Activated T-helper 1 cell treated with anti-CD3 and anti-CD28 coated beads, Interleukin-12 subunit alpha, Interleukin-12 subunit beta, Interleukin-2, Interleukin-4 antibody, amounts not matched to agents 30 ng/mL and 10 ng/mL and 1 ng/mL, durations not matched to agents 14 hours and 24 hours and 36 hours (primary cell): ENCODE measurements at places on chromosomes 16 and 17. TPM values are rescaled to one million over a fixed set of nuclear protein-coding genes. Genes with fewer than 3 reads are reported as not detected.

FGF11 gene
- total RNA-seq = 5.3 and 6.4 TPM in 2 replicates

GRCh38 chr17:57861000-57861789 lies 11.4 kb upstream of the MRPS23 start:
- H3K4me3 ChIP-seq = peak overlapping the region; percentile 73
- DNase-seq = peak; percentile 7
- peaks cover 39% of the 10 kb centered on the region for H3K27me3 ChIP-seq
- peak overlapping the region; percentile 40 for H3K27ac ChIP-seq

- H3K27ac ChIP-seq = no peak overlapping the region
- no peaks in the 10 kb centered on the region for H3K4me1 ChIP-seq
- no peak for DNase-seq
- H3K4me3 ChIP-seq = no peak overlapping the region
Measured at GRCh38 chr16:16143931-16144330, 79.4 kb downstream of the ABCC6 start.

GRCh38 chr17:37488607-37489196 lies 989 bp upstream of the DUSP14 start:
- H3K4me3 ChIP-seq = peak overlapping the region; percentile 94
- peaks cover 53% of the 10 kb centered on the region for H3K4me1 ChIP-seq
- H3K36me3 ChIP-seq = peaks cover 9% of the 10 kb centered on the region
- peak; percentile 30 for DNase-seq
- peaks cover 3% of the 10 kb centered on the region for H3K27me3 ChIP-seq
- H3K27ac ChIP-seq = peak overlapping the region; percentile 94

DNA sequence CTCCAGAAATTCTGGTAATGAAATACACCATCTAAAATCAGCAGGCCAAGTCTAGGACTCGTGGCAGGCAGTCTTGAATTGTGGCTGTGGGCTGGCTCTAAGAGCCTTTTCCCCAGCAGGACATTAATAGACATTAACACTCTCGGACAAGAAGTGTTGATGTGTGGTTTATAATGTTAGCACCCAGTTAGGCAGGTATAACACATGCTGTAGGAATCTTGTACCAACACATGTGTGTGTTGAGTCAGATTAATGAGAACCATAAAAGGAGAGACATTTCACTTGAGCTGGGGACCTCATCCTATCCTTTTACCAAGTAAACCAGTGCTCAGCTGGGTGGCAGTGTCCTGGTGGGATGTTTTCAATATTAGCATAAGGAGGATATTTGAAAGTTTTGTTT lies 264.5 kb downstream of the FTO start:
- no peak overlapping the region for H3K4me3 ChIP-seq
- DNase-seq = no peak
- peaks cover 3% of the 10 kb centered on the region for H3K36me3 ChIP-seq
- no peaks in the 10 kb centered on the region for H3K4me1 ChIP-seq
- no peak overlapping the region for H3K27ac ChIP-seq

C1QTNF1 gene
- not detected in 2 replicates for total RNA-seq

RAI1 gene
- 31.1 and 32.3 TPM in 2 replicates for total RNA-seq

DNA sequence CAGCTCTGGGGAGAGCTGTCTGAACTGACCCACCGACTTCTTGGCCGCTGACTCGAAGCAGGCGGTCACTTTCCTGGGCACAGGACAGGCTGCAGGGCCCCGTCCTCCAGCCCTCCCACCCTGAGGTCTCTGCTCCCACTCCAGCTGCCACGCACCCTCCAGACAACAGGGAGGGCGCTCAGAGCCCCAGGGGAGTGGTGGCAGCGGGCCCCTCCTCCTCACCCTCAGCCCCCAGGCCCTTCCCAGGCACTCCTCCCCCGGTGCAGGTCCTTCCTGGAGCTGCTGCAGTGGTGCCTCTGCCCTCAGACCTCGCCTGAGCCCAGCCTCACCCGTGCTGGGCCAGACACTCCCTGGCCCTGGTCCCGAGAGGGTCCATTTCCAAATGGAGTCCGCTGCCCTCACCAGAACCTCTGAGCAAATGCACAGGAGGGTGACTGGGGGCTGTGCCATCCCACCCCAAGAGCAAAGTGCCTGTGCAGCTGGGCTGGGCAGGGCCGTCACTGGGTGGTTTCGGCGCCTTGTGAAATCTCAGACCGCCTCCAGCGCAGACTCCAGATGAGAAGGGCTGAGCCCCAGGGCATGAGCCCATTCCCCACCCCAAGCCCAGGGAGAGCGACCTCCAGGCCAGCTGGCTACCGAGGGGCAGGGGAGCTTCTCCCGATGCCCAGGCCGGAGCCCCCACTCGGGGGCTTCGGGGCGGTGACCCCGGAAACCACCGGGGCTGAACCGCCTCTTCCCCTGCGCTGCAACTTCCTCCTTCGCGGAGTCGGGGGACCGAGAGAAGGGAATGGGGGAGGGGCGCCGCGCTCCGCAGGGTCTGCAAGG lies 717 bp downstream of the CYBA start:
- H3K4me3 ChIP-seq = peak overlapping the region; percentile 88
- H3K36me3 ChIP-seq = peaks cover 15% of the 10 kb centered on the region
- peaks cover 13% of the 10 kb centered on the region for H3K4me1 ChIP-seq
- H3K27me3 ChIP-seq = no peaks in the 10 kb centered on the region
- peak overlapping the region; percentile 87 for H3K27ac ChIP-seq

DNA sequence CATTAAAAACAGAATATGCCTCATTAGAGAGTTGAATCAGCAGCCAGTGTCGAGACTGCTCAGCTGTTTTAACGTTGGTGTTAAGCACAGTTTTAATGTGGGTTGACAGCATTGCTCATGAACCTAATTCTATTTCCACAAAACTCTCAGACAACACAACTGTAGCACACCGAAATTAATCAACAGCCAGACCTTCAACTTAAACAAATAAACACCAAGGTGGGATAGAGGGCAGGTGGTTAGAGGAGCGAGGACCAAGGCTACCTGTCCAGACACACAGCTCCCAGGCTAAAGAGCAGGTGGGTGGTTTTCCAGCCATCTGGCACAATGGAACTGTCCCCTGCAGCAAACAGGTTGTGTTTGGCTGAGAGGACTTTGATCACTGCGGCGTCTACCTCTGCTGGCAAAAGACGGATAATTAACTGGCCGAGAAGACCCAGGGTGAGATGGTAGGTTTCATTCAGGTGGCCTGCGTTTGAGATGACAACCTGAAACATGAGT lies 69.6 kb upstream of the ATP2A3 start:
- DNase-seq = no peak
- no peak overlapping the region for H3K27ac ChIP-seq
- H3K36me3 ChIP-seq = peaks cover 44% of the 10 kb centered on the region
- no peak overlapping the region for H3K4me3 ChIP-seq

HASPIN gene
- 25.7 and 26.1 TPM in 2 replicates for total RNA-seq

VWA3A gene
- 0.10 and 0.24 TPM in 2 replicates for total RNA-seq

- no peak overlapping the region for H3K27ac ChIP-seq
- no peak for DNase-seq
- H3K4me1 ChIP-seq = no peaks in the 10 kb centered on the region
- H3K27me3 ChIP-seq = no peaks in the 10 kb centered on the region
- H3K4me3 ChIP-seq = no peak overlapping the region
- no peaks in the 10 kb centered on the region for H3K36me3 ChIP-seq
Measured at GRCh38 chr16:88288303-88288702, 94.5 kb upstream of the ZNF469 start.

GRCh38 chr17:7588553-7589203 lies 1.2 kb downstream of the SOX15 start:
- H3K4me1 ChIP-seq = peaks cover 15% of the 10 kb centered on the region
- no peak for DNase-seq
- H3K36me3 ChIP-seq = peaks cover 40% of the 10 kb centered on the region

GRCh38 chr16:76428858-76429257 lies 151.7 kb downstream of the CNTNAP4 start:
- no peaks in the 10 kb centered on the region for H3K36me3 ChIP-seq
- no peak for DNase-seq
- H3K27ac ChIP-seq = no peak overlapping the region
- H3K27me3 ChIP-seq = no peaks in the 10 kb centered on the region
- no peaks in the 10 kb centered on the region for H3K4me1 ChIP-seq

- H3K36me3 ChIP-seq = peaks cover 4% of the 10 kb centered on the region
- H3K4me3 ChIP-seq = no peak overlapping the region
- peaks cover 30% of the 10 kb centered on the region for H3K4me1 ChIP-seq
- no peaks in the 10 kb centered on the region for H3K27me3 ChIP-seq
Measured at GRCh38 chr17:51439395-51440229, 179.3 kb downstream of the UTP18 start.

DNA sequence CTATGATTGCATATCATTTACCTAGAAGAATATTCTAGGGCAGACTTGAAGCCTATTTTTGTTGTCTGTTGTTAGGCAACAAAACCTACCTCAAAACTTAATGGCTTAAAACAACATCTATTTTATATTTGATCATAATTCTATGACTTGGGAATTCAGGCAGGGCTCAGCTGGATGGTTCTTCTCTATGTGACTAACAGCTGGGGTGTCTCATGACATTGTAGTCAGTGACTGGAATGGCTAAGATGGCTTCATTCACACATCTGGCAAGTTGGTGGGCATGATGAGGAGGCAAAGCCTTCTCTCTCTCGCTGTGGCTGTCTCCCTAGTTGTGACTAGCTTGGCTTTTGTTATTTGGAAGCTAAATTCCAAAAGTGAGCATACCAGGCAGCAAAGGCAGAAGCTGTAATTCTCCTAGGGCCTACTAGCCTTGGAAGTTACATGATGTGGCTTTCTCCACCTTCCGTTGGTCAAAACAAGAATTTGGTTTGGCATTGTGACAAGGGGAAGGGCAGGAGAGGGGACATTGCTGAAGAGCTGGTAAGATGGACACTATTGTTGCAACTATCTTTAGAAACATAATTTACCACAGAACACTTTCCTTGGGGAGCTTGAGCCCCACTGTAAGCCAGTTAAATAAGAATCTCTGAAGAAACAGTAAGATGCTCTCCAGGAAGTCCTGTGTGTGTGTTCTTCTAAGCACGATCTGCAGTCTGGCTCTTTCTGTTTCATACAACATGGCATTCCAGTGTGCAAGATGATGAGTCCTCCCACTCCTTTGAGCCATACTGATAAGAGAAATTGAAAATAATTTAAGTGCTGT lies 39.4 kb downstream of the ZNRF1 start:
- no peak for DNase-seq
- H3K4me3 ChIP-seq = no peak overlapping the region
- peaks cover 39% of the 10 kb centered on the region for H3K4me1 ChIP-seq
- H3K36me3 ChIP-seq = peaks cover 49% of the 10 kb centered on the region
- H3K27me3 ChIP-seq = no peaks in the 10 kb centered on the region

GRCh38 chr17:17760872-17761550 lies 75.8 kb downstream of the SREBF1 start:
- no peak for DNase-seq
- no peak overlapping the region for H3K27ac ChIP-seq
- no peaks in the 10 kb centered on the region for H3K36me3 ChIP-seq

DNA sequence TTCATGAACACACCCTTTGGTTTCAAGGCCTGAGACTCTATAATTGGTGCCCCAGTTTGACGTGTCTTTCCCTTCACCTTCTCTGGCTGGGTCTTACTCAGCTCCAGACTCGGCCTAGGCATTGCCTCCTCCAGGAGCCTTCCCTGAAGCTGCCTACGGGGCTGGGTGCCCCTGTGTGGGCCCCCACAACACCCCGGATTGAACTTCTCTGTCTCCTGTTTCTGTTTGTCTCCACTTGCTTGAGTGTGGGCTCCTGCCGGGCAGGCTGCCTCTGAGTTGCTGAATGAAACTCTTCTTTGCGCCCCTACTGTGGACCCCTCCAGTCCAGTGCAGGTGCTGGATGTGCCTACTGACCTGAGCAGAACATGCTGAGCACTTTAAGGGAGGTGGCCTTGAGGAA lies 2.3 kb upstream of the MPRIP start:
- no peak for DNase-seq
- H3K27me3 ChIP-seq = peaks cover 6% of the 10 kb centered on the region
- H3K4me1 ChIP-seq = peaks cover 32% of the 10 kb centered on the region
- no peak overlapping the region for H3K4me3 ChIP-seq

GRCh38 chr17:17935321-17936271 lies 36.6 kb downstream of the TOM1L2 start:
- H3K27me3 ChIP-seq = peaks cover 2% of the 10 kb centered on the region
- no peak overlapping the region for H3K4me3 ChIP-seq
- no peaks in the 10 kb centered on the region for H3K36me3 ChIP-seq
- no peak overlapping the region for H3K27ac ChIP-seq

- no peak overlapping the region for H3K27ac ChIP-seq
- no peaks in the 10 kb centered on the region for H3K4me1 ChIP-seq
- DNase-seq = no peak
- no peaks in the 10 kb centered on the region for H3K36me3 ChIP-seq
- H3K27me3 ChIP-seq = peaks cover 2% of the 10 kb centered on the region
Measured at GRCh38 chr16:66135421-66135831, 231.1 kb upstream of the CDH5 start.

CDK5R1 gene
- total RNA-seq = 6.1 and 7.1 TPM in 2 replicates

CES1 gene
- total RNA-seq = not detected in 2 replicates

GRB7 gene
- 0.64 and 0.73 TPM in 2 replicates for total RNA-seq

GRCh38 chr17:65799869-65800268 lies 238.4 kb upstream of the AXIN2 start:
- H3K4me1 ChIP-seq = peaks cover 12% of the 10 kb centered on the region
- H3K36me3 ChIP-seq = no peaks in the 10 kb centered on the region
- no peak overlapping the region for H3K4me3 ChIP-seq
- H3K27ac ChIP-seq = peak overlapping the region; percentile 54
- DNase-seq = no peak
- no peaks in the 10 kb centered on the region for H3K27me3 ChIP-seq

- H3K4me1 ChIP-seq = peaks cover 57% of the 10 kb centered on the region
- peaks cover 48% of the 10 kb centered on the region for H3K36me3 ChIP-seq
- no peak for DNase-seq
- H3K27me3 ChIP-seq = no peaks in the 10 kb centered on the region
- H3K27ac ChIP-seq = peak overlapping the region; percentile 79
- peak overlapping the region; percentile 89 for H3K4me3 ChIP-seq
Measured at GRCh38 chr16:2753733-2754020, 1.2 kb downstream of the SRRM2 start.

DNA sequence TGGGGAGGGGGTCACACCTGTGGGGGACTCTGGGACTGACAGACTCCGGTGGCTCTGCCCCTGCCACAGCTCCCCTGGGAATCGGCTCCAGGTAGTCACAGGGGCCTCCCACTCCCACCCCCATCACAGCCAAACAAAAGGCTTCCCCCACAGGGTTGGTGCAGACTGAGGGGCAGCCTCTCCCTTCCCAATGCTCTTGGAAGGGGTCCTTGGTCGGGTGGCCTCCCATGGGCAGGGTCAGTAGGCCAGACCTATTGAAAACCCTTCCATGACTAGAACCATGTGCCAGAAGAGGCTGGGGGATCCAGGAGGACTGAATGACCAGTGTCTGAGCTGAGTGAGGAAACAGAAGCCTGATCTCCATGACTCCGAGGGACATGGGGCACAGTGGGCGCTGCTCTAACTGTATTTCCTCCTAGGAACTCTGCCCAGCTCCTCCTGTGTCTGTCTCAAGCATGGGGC lies 28.6 kb downstream of the TK2 start:
- peaks cover 94% of the 10 kb centered on the region for H3K4me1 ChIP-seq
- peak overlapping the region; percentile 53 for H3K4me3 ChIP-seq
- peaks cover 21% of the 10 kb centered on the region for H3K36me3 ChIP-seq
- peaks cover 2% of the 10 kb centered on the region for H3K27me3 ChIP-seq
- no peak for DNase-seq
